Stimulated activated CD4-positive, alpha-beta T cell treated with anti-CD3 and anti-CD28 coated beads, Interleukin-12 subunit alpha, Interleukin-12 subunit beta, amount 100 ng/mL, for 4 hours (primary cell): ENCODE measurements at places on chromosomes 4 and X.

GRCh38 chr4:38669208-38669607 is 5.2 kb downstream of the KLF3 start:
- DNase-seq: no peak

GRCh38 chr4:151717314-151717713 is 43.5 kb downstream of the GATB start:
- no peak for DNase-seq

- no peak for DNase-seq
Measured at GRCh38 chr4:16026160-16026761, 57.6 kb downstream of the PROM1 start.

DNA sequence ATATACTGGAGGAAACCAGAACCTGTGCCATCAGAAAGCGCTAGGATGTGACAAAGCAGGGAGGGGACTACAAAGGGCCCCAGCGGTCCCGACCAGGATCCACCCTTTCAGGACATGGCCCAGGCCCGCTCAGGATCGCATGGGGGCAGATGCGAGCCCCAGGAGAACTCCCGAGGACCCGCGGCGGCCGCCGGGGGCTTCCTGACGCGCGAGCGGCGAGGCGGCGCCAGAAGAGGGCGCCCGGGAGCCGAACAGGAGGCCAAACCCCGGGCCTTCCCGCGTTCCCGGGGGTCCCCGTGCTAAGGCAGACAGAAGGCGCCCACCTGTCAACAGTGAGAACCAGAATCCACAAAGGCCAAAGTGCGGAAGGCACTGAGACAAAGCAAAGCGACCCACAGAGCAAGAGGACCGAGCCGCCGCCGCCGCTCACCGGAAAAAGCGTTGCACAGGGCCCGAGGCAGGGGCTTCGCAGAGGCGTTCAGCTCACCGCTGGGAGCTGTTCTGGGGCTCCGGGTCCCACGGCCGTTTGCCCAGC is 7.3 kb upstream of the OPN1LW start:
- peak; percentile 65 for DNase-seq

DNA sequence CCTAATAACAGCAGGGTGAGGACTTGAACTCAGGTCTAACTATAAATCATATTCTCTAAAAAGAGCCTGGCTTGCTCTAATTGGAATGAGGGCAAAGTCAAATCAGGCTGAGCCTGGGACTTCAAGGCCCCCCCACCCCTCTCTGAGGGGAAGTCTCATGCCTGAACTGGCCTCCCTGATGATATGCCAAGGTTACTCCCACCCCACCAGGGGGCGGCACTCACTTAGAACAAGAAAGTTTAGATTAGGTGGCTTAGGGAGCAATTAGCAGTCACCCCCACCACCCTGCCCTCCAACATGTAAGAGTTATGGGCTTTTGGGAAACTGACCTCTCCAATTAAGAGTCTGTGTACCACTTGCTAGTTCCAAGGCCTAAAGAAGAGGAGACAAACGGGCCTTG is 2.7 kb downstream of the FOXO4 start:
- peak; percentile 72 for DNase-seq

- DNase-seq: no peak
Measured at GRCh38 chrX:66579219-66579618, 59.7 kb downstream of the EDA2R start.

DNA sequence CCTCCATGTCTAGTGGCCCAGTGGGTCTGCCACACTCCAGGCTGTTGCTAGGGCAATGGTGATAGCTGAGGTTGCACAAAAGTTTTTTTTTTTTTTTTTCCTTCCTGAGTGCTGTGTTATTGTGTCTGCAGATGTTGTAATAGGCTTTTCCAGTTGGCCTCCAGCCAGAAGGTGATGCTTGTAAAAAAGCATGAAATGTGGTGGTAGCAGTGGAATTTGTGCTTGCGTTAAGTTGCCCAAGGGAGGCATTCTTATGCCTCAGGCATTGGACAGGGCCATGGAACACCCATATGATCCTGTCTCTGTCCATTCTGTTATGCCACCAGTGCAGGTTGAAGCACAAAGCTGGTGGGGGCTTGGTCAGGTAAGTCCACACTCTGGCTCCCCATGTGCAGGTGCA is 660.5 kb upstream of the SPANXN1 start:
- no peak for DNase-seq

DNA sequence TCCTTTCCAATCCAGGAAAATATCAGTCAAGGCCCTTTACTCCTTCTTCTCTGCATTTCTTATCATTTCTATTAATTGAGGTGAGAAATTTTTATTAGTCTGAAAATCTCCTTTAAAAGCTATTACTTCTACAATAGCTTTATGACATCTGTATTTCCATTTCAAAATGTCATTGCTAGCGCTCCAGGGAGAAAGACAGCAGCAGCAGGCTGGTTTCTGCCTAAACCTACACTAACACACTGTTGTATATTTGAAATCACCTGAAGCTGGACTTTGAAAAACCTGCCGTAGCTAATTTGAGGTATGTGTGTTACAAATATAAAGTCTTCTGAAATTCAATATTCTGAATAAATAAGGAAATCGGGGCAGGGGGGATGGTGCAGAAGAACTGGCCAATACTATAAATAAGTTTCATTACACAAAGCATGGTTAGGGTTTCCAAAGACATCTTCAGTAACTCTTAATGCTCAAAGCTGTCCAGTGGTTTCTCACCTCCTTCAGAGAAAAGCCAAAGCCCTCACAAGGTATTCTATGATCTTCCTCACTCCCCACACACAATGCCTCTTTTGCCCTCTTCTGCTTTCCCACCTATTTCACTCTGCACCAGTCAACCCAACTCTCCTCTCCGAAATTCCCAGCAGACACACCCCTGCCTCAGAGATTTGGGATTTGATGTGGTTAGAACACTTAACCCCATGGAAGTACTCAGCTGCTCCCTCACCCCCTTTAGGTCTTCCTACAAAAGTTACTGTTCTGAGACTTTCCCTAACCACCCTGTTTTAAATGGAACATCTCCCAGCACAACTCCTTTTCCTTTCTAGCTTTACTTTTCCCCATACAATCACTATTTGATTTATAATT is 122.7 kb downstream of the PPP3CA start:
- DNase-seq: no peak

DNA sequence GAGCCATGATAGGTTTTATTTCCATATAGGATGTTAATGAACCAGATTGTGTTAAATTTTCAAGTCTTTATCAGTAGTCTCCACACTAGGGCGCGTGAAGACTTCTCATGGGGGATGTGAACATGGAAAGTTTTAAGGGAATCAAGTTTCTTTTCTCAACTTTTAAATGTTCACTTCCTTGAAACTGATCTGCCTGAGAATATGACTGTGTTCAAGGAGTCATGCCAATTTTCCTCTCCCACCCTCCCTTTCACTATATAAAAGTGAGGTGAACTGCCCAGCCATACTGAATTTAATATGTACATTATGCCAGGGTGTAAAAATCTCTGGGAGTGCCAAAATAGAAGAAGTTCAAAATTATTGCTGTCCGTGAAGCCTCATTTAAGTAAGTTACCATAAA is 30.4 kb upstream of the HPGDS start:
- no peak for DNase-seq

DNA sequence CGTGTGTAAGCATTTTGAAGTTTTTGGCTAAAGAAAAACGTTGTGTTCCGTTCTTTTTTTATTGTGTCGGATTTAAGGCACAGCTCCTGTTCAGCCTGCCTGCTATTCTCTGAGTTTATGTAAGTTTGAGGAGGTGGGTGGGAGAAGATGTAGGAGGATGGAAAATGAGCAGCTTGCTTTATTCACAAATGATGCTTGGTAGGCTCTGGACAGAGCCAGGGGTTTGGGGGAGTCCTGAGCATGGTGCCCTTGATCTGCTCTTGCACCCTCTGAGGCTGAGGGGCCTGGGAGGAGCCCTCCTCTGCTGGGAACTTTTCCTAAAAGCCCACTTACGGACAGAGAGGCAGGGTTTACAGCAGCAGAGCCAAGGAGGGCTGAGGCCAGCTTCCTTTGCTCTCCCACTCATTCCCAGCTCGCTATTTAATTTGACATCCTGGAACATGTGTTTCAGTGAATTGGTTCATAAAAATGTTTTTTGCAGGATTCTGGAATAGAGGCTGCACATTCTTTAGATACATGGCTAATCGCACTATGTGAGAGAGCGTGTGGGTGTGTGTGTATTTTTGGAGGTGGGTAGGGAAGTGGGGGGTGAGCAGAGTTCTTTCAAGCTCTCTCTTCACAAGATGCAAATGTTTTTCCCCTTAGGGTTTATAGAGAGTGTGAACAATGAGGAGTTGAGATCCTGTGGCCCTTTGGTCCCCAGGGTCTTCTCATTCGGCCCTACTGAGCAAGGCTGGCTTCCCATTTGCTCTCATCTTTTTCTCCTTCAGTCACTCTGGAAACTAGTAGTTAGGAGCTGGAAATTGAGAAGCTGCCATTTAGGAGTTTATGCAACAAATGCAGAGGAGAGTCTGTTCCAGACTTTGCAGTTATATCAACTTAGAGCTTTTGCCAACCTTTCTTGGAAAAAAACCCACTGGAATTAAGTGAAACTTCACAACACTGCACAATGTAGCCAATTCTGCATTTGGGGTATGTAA is 32.1 kb downstream of the TMEM131L start:
- DNase-seq: no peak

GRCh38 chr4:66032571-66032970 is 362.3 kb upstream of the EPHA5 start:
- no peak for DNase-seq

DNA sequence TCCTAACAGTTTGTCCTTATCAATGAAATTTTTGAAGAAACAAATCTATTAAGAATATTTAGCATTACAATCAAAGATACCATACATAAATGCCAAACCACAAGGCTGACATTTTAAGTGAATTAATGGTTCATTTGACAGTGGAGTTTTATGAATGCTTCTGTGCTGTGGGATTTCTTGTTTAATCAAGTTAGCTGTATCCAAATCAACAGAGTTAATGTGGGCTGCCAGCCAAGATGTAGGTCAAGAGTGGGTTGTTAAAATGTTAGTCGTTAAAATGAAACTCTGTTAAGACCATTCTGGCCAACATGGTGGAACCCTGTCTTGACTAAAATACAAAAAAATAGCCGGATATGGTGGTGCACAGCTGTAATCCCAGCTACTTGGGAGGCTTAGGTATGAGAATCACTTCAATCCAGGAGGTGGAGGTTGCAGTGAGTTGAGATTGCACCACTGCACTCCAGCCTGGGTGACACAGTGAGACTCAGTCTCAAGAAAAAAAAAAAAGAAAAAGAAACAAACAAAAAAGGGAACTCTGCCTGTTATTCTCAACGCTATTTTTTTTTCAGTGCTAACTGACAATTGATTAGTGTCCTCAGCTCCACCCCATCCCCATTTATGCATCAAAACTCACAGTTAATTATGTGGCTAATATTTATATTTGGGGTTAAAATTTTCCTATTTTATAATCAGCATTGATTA is 20.2 kb downstream of the GPAT3 start:
- no peak for DNase-seq

DNA sequence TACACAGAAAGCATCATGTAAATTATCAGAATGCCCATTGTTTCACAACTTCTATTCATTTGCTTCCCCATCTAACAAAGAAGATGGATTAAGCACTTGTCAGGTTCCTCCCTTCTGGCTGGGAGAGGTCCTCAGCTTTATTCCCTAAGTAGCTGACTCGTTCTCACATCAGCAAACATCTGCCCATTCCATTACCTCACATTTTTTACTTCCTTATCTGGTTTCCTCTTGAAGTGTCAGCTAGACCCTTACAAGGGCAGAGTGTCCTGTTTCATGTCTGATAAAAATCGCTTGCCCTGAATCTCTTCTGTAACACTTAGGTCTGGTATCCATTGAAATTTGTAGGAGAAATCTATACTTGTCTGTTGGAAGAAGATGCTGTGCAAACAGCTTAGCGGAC is 34.7 kb downstream of the TMPRSS11A start:
- no peak for DNase-seq

DNA sequence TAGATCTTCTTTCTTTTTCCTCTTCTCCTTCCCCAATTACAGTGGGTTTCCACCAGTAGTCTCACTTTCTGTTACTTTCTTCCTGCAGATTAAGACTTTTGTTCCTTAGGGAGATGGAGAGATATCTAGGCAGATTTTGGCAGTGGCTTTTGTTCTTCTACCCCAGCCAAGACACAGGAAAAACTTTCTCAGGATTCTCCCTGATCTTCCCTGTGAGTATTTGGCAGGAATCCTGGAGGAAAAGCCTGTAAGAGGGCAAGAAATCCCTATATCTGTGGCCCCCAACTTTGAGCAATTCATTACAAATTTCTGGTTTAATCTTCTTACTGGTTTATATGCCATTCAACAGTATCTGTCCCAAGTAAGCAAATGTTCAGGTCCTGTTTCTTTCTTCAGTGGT is 21.9 kb downstream of the SLC9A7 start:
- DNase-seq: no peak

DNA sequence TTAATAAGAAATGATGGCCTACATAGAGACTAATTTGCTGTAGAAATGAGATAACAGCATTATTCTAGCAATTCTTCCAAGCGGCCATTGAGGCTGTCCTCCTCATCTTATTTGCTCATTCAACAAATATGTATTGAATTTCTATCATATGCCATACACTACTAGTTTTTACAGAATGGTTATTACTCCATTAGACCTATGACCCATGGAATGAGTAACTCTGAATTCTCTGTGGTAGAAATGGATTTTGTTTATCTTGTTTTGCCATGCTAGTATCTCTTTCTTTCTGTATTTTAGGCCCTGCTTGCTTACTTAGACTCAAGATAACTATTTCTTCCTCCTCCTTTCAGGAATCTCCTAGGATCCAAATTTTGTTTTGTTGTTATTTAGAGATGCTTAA is 103.5 kb downstream of the RPA4 start:
- no peak for DNase-seq

GRCh38 chrX:12332786-12333347 is 194.6 kb downstream of the FRMPD4 start:
- DNase-seq: no peak

GRCh38 chr4:176780995-176781738 is 11.6 kb downstream of the VEGFC start:
- no peak for DNase-seq

- DNase-seq: no peak
Measured at GRCh38 chr4:188639479-188640100, 500.3 kb downstream of the TRIML1 start.

GRCh38 chrX:36983831-36984230 is 24.3 kb upstream of the FAM47C start:
- DNase-seq: no peak

GRCh38 chrX:132041015-132041414 is 17.9 kb downstream of the STK26 start:
- no peak for DNase-seq

DNA sequence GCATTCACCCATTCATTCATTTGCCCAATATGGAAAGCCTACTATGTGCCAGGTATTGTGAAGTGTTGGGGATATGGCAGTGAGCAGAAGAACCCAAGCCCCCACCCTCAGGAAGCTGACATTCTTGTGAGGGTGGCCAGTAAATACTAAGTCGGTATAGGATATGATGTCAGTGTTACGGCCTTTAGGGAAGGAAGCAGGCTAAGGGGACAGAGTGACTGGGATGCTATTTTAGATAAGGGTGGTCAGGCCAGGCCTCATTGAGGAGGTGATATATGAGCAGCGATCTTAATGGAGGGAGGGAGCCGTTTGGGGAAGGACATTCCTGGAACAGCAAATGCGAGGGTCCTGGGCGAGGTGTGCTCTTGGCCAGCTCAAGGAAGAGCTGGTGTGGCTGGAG is 2.0 kb downstream of the ATP6AP1 start:
- DNase-seq: no peak

GRCh38 chrX:103254171-103254824 is 657 bp downstream of the TCEAL8 start:
- DNase-seq: peak; percentile 7

GRCh38 chrX:130108647-130109428 is 1.5 kb downstream of the ELF4 start:
- no peak for DNase-seq

- no peak for DNase-seq
Measured at GRCh38 chrX:33175201-33175600, 36.1 kb downstream of the DMD start.
